Inflammatory macrophage (primary cell): ENCODE measurements at places on chromosomes 6 and 20.
A peak's percentile ranks its signal among the peaks of the same experiment; 100 is the strongest.

GRCh38 chr20:46607849-46608497 is 43.3 kb downstream of the SLC13A3 start:
- peak; percentile 15 for DNase-seq

GRCh38 chr6:34028691-34029360 is 117.1 kb downstream of the GRM4 start:
- no peak for DNase-seq

GRCh38 chr6:70142034-70142433 is 160.8 kb downstream of the COL9A1 start:
- DNase-seq = no peak

- DNase-seq = no peak
Measured at GRCh38 chr6:151108548-151108947, 131.2 kb upstream of the AKAP12 start.

DNA sequence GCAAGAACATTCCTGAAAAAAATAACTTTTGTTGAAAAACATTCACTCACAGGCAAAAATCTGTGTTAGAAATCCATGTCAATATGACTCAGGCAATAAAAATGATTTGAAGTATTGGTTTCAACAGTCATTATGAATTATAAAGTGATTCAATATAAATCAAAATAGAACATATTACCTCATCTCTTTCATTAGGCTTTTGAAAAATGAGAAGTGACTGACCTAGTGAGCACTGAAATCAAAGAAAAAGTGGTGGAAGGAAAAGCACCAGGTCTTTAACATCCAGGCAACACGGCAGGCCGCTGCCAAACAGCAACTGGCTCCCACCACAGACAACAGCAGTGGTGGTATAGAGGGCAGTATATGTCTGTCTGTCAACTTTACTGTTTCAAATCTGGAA is 68.9 kb downstream of the MAN1A1 start:
- DNase-seq = no peak

GRCh38 chr20:36105711-36106226 is 48.8 kb upstream of the EPB41L1 start:
- DNase-seq = no peak

DNA sequence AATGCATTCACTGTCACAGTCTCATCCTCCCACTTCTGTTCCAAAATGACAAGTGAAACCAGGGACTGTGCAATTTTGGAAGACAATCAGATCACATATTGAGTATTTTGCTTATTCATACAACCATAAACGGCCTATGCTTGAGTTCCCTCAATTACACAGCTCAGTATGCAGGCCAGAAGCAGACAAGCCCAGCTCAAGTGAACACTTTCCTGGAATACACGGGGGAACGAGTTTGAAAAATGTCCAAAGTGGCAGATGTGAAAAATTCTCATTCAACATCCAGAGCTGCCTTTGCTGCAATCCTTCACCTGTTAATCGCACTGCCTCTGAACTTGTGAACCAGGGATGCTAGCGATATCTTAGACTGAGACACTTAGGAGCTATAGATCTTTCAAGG is 190.2 kb downstream of the COL9A1 start:
- no peak for DNase-seq

DNA sequence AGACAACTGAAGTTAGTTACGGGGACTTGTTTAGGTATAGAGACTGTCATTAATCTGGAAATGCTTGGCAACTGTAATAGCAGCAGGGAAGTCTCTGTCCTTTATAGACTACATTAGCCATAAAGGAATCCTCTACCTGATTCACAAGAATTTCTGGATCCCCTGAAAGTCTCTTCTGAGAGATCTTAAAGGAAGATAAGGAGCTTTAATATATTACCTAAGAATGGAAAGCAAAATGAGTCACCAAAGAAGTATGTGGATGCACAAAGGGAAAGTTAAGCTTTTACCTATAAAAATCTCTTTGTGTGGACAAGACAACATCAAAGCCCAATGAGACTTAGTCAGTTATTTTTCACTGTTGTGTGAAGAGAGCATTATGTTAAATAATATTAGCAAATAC is 92.2 kb upstream of the RSPO3 start:
- DNase-seq = no peak

DNA sequence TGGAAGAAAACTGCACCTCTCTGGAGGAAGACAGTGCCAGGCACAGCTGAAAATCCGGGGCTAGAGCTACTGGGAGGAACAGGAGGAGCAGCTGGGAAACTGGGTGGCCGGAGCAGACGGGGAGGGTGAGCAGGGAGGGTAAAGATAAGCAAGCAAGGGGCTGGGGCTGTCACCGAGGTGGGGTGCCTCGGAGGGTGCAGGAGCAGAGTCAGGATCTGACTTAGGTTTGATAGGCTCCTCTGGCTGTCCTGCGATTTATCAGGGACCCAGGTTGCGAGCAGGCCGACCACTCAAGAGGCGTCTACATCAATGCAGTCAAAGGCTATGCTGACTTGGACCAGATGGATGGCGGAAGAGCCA is 12.3 kb downstream of the TSHZ2 start:
- DNase-seq = no peak

GRCh38 chr20:2680046-2680445 is 12.5 kb upstream of the EBF4 start:
- no peak for DNase-seq

DNA sequence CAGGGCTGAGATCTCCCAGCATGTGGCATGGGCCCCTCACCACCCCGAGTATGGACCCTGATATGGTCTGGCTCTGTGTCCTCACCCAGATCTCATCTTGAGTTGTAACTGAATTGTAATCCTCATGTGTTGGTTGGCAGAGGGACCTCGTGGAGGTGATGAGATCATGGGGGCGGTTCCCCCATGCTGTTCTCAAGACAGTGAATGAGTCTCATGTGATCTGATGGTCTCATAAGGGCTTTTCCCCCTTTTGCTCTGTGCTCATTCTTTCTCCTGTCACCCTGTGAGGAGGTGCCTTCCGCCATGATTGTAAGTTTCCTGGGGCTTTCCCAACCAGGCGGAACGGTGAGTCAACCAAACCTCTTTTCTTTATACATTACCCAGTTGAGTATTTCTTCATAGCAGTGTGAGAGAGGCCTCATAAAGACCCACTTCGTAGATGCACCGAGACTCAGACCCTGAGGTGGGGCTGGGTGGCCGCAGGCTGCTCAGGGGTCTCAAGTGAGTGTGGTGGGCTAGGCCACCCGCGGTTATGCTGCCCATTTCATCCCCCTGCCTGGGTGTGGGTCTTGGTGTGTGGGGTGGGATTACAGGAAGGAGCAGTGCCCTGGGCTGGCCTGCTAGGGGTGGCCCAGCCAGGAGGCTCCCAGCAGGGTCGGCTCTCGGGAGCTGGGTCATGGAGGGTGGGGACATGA is 26.2 kb upstream of the GATA5 start:
- peak; percentile 96 for DNase-seq

DNA sequence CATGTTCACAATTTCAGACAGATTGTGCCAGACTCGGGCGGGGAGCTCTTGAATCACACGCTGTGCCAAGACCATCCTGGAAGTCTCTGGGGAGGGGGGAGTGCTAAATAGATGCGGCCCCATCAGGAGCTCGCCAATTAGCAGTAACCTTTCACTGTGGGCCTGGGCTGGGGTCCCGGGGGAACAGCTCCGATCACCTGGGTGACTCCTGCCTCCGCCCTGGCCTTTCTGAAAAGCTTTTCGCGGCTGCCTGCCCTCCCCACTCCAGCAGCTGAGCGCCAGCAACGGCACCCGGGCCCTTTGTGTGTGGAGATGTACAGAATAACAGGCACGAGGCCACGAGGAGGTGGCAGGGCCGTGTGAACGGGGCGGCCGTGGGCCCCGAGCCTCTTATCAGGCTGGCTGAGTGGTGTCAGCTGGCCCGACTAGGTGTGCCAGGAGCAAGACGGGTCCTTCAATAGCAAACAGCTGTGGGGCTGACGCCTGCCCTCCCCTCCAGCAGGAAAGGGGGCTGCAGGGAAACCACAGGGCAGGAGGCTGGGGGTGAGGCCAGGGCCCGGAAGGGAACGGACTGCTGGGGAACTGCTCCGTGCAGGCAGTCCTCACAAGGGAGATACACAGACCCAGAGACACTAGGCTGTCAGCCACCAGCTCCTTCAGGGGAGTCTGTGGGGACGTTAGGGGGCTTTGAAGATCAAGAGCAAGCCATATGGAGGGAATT is 56.8 kb downstream of the NOL4L start:
- DNase-seq = no peak

DNA sequence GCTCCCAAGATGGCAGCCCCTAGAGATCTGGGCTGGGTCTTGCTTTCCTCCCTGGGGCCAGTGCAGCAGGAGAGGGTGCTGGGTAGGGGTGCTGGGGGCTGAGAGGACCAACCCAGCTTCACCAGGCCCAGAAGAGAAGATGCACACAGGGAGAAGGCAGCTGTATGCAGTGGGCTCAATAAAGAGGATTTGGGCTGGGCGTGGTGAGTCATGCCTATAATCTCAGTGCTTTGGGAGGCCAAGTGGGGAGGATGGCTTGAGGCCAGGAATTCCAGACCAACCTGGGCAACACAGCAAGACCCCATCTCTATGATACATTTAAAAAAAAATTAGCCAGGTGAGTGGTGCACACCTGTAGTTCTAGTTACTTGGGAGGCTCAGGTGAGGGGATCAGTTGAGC is 25.7 kb upstream of the EMILIN3 start:
- DNase-seq = no peak

DNA sequence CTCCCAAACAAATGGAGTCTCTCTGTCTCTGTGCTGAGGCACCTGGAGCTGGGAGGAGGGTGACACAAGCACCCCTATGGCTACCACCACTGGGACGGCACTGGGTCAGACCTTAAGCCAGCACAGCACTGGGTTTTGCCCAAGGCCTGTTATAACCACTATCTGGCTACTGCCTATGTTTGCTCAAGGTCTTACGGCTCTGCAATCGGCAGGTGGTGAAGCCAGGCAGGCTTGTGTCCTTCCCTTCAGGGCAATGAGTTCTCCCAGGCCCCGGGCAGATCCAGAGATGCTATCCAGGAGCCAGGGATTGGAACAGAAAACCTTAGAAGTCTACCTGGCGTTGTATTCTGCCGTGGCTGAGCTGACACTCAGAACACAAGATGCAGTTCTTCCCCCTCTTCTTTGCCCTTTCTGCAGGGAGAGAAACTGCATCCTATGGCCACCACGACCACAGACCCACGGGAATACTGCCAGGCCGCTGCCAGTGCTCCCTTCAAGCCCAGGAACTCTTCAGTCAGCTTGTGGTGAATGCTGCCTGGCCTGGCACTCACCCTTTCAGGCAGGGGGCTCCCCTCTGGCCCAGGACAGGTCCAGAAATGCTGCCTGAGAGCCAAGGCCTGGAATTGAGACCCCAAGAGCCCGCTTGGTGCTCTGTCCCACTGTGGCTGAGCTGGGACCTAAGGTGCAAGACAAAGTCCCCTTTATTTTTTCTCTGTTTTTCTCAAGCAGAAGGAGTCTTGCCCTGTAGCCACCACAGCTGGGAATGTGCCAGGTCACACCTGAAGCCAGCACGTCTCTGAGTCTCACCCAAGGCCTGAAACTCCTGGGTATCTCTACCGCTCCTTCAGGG is 67.0 kb upstream of the FRMD1 start:
- no peak for DNase-seq

- DNase-seq = no peak
Measured at GRCh38 chr6:38413102-38413800, 226.5 kb downstream of the BTBD9 start.

DNA sequence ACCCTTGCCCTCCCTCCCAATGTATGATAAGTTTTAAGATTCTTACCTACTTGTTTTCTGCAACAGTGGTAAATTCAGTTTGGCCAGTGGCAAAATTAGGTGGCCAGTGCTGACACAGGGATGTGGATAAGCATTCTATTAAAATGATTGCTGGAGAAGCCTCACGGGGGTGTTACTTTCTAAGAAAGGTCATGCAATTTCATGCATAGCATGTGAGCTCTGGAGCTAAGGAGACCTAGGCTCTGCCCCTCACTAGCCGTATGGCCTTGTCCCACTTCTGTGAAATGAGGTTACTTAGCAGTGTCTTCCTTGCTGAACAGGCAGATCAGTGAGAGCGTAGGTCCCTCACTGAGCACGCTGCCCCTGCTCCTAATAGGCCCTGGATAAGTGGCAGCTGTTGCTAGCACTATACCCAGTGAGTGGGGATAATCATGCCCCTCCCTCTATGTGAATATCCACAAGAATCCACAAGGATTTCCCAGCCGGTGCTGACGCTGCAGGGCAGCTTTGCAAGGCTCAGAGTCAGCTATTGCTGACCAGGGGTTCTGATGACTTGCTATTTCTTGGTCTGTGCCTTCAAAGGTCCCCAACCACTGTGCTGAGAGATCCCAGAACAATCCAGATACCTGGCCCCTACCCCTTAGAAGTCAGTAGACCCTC is 86.5 kb upstream of the MRPS10 start:
- DNase-seq = no peak

DNA sequence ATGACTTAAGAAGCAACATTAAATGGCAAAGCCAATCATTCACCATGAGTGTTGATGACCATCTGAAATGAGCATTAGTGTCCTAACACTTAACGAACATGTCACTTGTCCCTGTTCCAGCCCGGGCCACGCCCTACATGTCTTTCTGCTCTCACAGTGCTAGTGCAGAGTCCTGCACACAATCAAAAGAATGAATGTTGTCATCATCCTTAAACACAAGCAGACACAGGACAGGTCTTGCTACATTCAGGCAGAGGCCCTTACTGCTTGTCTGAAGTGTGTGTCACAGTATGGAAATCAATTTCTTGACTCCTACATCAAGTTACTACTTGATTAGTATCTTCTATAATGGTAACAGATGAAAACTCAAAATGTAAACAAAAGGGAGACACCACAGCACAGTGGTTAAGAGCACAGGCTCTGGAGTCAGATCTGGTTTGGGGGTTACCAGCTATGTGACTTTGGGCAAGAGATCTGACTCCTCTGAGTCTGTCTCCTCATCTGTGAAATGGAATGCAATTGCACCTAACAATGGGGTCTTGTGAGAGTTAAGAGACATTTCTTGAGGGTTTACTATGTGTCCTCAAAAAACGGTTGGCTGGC is 17.4 kb downstream of the UBE2V1 start:
- no peak for DNase-seq

DNA sequence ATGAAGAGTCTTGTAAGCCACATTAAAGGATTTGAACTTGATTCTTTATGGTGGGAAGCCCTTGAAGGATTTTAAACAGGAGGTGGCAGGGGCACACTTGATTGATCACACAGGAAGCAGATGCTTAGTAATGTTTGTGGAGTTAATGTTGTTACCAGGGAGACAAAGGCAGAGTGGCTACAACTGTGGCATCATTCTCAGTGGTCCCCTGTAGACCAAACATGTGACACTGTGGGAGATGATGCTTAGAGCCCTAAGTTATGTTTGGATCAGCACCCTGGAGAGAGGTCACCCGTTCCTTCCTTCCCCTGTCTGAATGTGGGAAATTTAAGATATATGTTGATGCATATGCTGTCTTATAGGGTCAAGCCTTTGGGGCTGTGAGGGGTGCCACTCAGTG is 53.2 kb downstream of the EIF2S2 start:
- no peak for DNase-seq

- DNase-seq = no peak
Measured at GRCh38 chr6:3545156-3545555, 88.3 kb upstream of the SLC22A23 start.

- DNase-seq = no peak
Measured at GRCh38 chr6:141956046-141956761, 176.5 kb upstream of the GJE1 start.

DNA sequence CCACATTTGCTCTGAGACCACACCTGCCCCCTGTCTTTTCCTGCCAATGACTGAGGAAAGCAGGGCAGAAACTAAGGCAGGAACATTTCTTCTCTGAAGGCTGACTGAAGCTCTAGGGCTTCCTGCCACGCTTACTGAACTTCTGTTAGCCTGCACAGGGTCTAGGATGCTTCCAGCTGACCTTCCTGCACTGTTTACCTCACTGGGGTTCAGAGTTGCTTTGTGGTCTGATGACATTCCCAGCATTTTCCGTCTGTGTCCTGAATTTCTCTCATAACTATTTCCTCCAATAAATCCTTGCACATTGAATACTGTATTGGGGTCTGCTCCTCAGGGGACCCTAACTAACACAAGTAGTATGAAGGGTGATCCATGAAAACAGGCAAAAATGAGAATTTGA is 29.5 kb upstream of the HLA-A start:
- DNase-seq = no peak
